Epithelial cell of proximal tubule (primary cell): ENCODE measurements at places on chromosomes 3 and 15. TPM values are rescaled to one million over a fixed set of nuclear protein-coding genes. Genes with fewer than 3 reads are reported as not detected.

The TMCO5A gene
- not detected in 2 replicates for total RNA-seq

The HTR3E gene
- not detected in 2 replicates for total RNA-seq

The CYP8B1 gene
- not detected in 2 replicates for total RNA-seq

The ANXA2 gene
- total RNA-seq, result 2,958 and 3,295 TPM in 2 replicates

The CHRNA5 gene
- 9.1 and 15.3 TPM in 2 replicates for total RNA-seq

The SPINK8 gene
- total RNA-seq, result not detected in 2 replicates

The OR5K2 gene
- total RNA-seq, result not detected in 2 replicates

The ARL14 gene
- total RNA-seq, result 0.87 TPM in 1 of 2 replicates, not detected in the other

The OR5K3 gene
- total RNA-seq, result not detected in 2 replicates

The TRAK1 gene
- total RNA-seq, result 22.4 and 23.8 TPM in 2 replicates

The ANKRD34C gene
- total RNA-seq, result not detected in 2 replicates

The HACD2 gene
- 22.8 and 29.4 TPM in 2 replicates for total RNA-seq

The SPESP1 gene
- 0.51 and 2.1 TPM in 2 replicates for total RNA-seq

The CADM2 gene
- not detected in 2 replicates for total RNA-seq

The SCN5A gene
- 1.3 and 1.7 TPM in 2 replicates for total RNA-seq

The THSD4 gene
- 23.9 and 73.5 TPM in 2 replicates for total RNA-seq

The GPR87 gene
- 5.0 and 12.0 TPM in 2 replicates for total RNA-seq

The TICRR gene
- 12.0 and 13.1 TPM in 2 replicates for total RNA-seq

The TM4SF1 gene
- total RNA-seq, result 304 and 345 TPM in 2 replicates
